ENCODE measurements at places on chromosomes 16 and 17.

DNA sequence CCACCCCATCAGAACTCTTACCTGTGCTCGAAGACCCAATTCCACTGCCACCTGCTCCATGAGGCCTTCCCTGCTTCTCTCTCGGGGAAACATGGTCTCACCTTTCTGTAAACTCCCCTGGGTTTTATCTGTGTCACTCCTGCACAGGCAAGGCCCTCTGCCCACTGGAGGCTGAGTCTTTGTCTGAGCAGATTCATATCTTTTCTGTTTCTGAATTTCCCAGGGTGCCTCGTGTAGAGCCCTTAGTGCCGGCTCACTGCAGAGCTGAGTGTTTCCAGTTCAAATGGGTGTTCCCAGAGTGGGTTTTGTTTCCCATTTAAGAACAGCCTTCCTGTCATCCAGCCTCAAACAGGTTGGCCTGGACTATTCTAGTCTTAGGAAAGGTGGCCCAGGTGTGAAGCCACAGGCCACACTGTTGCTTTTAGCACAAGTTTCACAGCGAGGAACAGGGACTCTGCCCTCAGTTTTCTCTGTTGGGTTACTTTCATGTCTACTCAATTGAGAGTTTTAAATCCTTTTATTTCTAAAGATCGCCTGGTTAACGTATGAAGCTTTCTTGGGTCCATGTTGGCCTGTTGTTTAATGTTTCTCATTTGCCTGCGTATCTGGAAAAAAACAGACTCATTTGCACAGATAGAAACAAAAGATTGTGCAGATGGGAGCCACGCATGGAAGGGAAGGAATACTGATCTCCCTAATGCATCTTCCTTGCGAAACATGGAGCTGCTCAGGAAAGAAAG lies 228.7 kb downstream of the MSI2 start:
- no peak for DNase-seq

DNA sequence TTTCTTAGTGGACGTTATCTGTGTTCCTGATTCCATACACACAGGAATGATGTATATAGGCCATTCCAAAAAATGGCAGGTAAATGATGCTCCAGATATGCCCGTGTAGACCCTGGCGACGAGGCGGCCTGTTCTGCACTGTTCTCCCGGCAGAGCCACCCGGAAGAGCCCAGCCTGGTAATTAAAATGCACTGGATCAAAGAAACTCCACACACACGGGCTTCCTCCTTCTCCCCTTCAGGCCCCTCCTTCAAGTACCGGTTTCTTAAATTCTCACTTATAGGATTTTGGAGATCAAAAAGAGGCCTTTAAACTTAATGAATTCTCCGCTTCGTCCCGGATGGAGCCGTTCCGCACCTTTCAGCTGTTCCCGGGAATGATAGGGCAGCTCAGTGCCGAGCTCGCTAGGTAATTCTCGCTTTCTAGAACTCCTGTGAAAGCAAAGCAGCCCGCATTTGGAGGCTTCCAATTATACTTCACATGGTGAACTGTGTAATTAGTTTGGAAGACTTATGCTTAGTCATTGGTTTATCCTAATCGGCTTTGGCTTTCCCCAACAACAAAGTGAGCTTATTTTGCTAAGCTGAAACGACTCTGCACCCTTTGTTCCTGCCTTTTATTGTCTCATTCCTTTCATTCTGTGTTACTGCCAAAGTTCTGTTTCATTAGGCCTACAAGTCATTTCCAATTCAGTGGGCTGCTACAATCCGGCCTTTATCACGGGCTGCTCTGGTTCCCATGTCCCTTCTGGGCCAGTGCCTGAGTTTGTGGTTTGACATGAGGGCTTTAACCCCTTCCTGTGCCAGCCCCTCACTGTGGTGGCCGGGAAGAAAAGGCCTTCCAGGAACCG lies 150.0 kb downstream of the MSI2 start:
- no peak for DNase-seq

GRCh38 chr16:68445458-68445857 lies 2.9 kb downstream of the SMPD3 start:
- peak; percentile 69 for DNase-seq

GRCh38 chr16:58343562-58343961 lies 48.7 kb upstream of the GINS3 start:
- no peak for DNase-seq

- DNase-seq: peak; percentile 18
Observed at GRCh38 chr17:39926588-39927100, 757 bp downstream of the ORMDL3 start.

- peak; percentile 96 for DNase-seq
Observed at GRCh38 chr16:30698139-30698815, 694 bp upstream of the SRCAP start.

DNA sequence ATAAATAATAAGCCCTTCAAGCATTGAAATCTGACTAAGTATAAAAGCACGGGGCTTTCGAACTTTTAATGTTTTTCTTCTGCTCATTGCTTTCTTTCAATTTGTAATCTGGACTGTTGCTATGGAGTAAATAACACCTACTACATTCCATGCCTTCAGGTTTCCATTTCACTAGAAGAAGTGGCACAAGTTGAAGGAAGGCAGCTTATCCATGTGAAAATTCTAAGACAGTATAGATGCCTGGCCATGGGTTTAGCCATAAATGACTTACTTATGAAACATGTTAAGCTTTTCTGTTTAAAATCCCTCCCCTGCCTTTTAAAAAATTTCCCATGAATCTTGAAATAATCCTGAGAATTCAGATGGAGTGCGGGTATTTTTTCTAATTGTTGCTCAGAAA lies 30.6 kb downstream of the KCNJ16 start:
- DNase-seq: no peak

DNA sequence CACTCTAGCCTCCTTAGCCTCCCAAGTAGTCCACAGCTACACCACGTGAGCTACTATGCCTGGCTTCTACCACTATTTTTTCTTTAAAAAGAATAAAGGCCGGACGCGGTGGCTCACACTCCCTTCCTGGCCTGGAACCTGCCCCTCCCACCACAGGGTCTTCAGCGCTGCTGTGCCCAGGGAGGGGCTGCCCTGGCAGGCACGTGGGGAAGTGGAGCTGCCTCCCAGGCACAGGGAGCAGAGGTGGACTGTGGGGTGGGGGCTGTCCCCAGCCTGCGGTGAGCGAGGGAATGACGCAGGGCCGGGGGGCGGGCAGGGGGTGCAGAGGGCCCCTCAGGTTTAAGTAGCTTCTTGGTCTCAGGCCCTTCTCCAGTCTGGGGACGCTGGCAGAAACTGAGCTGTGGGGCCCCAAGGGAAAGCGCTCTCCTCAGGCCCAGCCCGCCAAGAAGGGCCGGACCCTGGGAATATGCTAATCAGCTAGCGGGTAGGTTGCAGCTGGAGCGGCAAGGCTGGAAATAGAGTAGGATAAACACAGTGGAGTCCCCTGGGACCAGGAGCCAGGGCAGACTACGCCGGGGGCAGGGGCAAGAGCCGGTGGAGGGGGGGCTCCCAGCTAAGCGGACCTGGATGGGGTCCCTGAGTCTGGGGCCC lies 46.8 kb downstream of the TIMM22 start:
- DNase-seq: no peak

DNA sequence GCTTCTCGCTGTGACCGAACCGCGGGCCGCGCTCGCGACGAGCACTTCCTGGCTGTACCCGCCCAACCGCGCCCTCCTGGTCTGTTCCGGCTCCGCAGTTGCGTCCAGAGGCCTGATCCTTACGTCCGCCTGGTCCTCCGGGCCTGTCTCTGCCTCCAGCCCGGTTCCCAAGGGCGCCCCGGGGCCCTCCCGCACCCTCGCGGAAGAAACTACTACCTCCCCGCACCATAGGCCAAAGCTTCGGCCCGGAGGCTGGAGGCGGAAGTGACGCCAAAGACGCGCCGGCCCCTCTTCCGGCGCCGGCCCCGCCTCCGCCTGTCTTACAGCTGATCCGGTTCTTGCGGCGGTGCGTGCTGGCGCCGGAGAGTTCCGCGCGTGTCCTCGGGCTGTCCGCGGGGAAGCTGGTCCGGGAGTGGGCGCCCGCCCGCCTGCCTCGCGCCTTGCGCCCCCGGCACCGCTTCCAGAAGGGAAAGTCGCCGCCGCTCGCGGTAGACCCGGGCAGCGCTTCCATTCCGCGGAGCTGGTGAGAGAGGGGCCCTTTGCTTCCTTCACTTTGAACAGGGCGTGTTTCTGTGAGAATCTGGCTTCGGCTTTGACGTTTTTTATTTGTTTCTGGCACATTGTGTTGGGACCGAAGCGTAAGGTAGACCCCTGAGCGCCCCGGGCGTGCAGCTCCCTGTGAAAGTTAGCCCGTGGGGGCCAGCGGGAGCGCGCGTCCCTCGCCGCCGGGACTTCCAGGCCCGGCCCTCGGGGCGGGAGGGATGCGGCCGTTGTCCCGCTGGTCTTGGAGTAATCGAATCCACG lies at the start of gene ZNF778:
TSS of gene ZNF778 (plus strand) at position 316 of the 804 bp plus-strand sequence. CDS start 3,425 bp downstream, outside the sequence.
- peak; percentile 40 for DNase-seq

GRCh38 chr17:69018022-69018615 lies 42.6 kb downstream of the ABCA9 start:
- no peak for DNase-seq

- DNase-seq: peak; percentile 25
Observed at GRCh38 chr16:67546761-67547422, 15.4 kb upstream of the CTCF start.

GRCh38 chr17:40561294-40561870 lies 3.9 kb downstream of the CCR7 start:
- no peak for DNase-seq

- DNase-seq: no peak
Observed at GRCh38 chr17:31748881-31749280, 110.2 kb downstream of the COPRS start.

DNA sequence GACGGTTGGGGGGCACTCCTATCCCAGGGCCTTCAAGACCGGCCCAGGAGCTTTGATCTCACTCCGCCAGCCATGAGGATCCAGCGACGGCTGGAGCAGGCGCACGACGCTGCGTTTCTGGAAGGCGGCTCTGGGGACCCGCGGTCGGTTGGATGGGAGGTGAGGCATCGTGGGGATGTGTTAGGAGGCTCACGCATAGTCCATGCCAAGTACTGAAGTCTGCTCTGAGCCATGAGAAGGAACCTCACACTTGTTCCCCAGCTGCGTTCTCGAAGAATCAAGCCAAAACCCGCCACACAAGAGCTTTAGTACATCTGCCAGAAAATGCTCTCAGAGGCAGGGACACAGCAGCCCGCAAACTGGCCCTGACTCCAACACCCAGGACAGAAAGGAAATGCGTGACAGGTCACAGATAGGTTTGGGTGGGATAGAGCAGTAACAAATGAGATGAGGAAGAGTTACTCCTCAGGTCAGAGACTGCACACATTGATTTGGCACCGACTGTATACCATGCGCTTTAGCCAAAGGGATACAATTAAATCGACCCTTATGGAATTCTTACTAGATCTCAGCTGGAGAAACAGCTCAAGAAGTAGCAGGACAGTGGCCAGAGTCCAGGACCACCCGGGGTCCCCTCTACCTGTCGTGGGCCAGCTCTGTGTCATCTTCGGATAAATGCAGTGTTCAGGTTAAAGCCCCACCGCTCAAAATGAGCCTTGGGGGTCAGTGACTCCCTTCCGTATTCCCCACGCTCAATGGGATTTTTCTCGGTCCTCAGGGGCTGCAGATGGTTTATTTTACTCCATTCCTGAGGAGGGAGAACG lies 6.7 kb upstream of the GSG1L start:
- no peak for DNase-seq

GRCh38 chr17:18187821-18188761 lies 4.5 kb downstream of the ALKBH5 start:
- DNase-seq: no peak

DNA sequence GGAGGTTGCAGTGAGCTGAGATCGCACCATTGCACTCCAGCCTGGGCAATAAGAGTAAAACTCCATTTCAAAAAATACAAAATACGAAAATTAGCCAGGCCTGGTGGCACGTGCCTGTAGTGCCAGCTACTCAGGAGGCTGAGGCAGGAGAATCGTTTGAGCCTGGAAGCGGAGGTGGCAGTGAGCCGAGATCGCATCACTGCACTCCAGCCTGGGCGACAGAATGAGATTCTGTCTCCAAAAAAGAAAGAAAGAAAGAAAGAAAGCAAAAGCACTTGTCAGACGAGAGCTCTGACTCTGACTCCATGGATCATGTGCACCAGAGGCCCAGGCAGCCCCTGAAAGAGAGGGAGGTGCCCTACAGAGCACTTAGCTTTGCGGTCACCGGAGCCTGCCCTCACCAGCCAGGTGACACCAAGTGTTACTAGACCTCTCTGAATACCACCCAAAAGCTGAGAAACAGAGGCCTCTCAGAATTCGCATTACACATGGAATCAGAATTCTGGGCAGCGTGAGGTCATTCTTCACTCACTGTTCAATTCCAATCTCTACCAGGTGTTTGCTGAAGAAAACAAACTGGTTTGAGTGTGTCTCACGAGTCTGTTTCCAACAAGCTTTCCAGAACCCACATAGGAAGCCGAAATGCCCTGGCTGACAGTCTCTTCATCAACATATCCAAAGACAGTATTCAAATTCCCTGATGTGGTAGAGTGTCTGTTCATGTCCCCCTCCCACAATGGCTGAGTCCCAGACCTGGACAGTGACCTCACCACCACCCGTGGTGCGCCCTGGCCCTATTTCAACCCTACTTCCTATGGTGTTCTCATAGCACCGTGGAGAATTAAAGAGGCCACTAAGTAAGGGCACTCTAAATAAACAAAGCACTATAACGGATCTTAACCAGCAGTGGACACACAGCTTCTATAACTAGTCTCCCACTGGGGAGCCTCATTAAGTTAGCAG lies 1.5 kb downstream of the FLCN start:
- no peak for DNase-seq

GRCh38 chr16:11542069-11542744 lies 44.5 kb downstream of the LITAF start:
- DNase-seq: no peak

- peak; percentile 31 for DNase-seq
Observed at GRCh38 chr16:85615852-85616606, 2.9 kb downstream of the GSE1 start.

GRCh38 chr16:86044241-86044671 lies 145.3 kb downstream of the IRF8 start:
- no peak for DNase-seq

DNA sequence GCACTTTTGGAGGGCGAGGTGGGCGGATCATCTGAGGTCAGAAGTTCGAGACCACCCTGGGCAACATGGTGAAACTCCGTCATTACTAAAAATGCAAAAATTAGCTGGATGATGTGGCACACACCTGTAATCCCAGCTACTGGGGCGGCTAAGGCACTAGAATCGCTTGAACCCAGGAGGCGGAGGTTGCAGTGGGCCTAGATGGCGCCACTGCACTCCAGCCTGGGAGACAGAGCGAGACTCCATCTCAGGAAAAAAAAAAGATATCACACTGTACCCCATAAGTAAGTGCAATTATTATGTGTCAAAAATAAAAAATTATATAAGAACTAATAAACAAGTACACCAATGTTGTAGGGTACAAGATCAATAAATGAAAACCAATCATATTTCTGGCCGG lies 200.0 kb downstream of the CDRT15L2 start:
- no peak for DNase-seq

GRCh38 chr17:79916991-79917901 lies 78.0 kb upstream of the CBX4 start:
- DNase-seq: no peak

- no peak for DNase-seq
Observed at GRCh38 chr17:28127196-28127595, 84.7 kb downstream of the NLK start.

GRCh38 chr17:43645450-43645764 lies 16.3 kb downstream of the MEOX1 start:
- DNase-seq: no peak

- no peak for DNase-seq
Observed at GRCh38 chr17:10226930-10227695, 28.7 kb upstream of the GAS7 start.

- no peak for DNase-seq
Observed at GRCh38 chr17:76827736-76828135, 40.5 kb upstream of the MGAT5B start.

GRCh38 chr17:78337244-78338109 lies 22.4 kb downstream of the SOCS3 start:
- no peak for DNase-seq

GRCh38 chr17:4004517-4005295 lies 40.5 kb upstream of the ATP2A3 start:
- no peak for DNase-seq

Data from NCI-H2227 treated with DMSO at 0.1 percent for 48 hours (cell line).